ENCODE measurements at places on chromosomes 5 and 9. TPM values are rescaled to one million over a fixed set of nuclear protein-coding genes. Genes with fewer than 3 reads are reported as not detected.

Gene KCNV2
- total RNA-seq, result not detected

Gene AQP3
- total RNA-seq, result 91.9 TPM

Gene PRUNE2
- 0.20 TPM for total RNA-seq

Gene GAPT
- total RNA-seq, result 0.99 TPM

Gene HAVCR1
- total RNA-seq, result 3.3 TPM

Gene CDH9
- total RNA-seq, result not detected

Gene NUTM2F
- not detected for total RNA-seq

Gene BNIP1
- 9.4 TPM for total RNA-seq

Gene ITGA1
- 13.0 TPM for total RNA-seq

Gene ZCCHC7
- total RNA-seq, result 33.5 TPM

Gene ENHO
- total RNA-seq, result not detected

Gene ANKRD31
- 0.89 TPM for total RNA-seq

Gene TIGD6
- total RNA-seq, result 4.1 TPM

Gene STPG3
- total RNA-seq, result not detected

Gene SMIM32
- total RNA-seq, result not detected

Gene DRD1
- not detected for total RNA-seq

Gene ISL1
- total RNA-seq, result not detected

Gene CD180
- total RNA-seq, result 1.2 TPM

Gene CDX1
- total RNA-seq, result not detected

Gene SLIT3
- 0.13 TPM for total RNA-seq

Gene PCDHGA12
- 0.14 TPM for total RNA-seq

Gene PCDHGA5
- not detected for total RNA-seq

Gene NAIP
- 17.9 TPM for total RNA-seq

Gene NMUR2
- not detected for total RNA-seq

Gene SLC25A48
- not detected for total RNA-seq

Gene PCDHA9
- total RNA-seq, result not detected

Gene GABRP
- total RNA-seq, result not detected

Gene PCDHGA1
- total RNA-seq, result not detected

Gene MLANA
- total RNA-seq, result not detected

Gene TOR4A
- 4.9 TPM for total RNA-seq

Gene NR2F1-AS1
- total RNA-seq, result not detected

Gene PLAC8L1
- 1.4 TPM for total RNA-seq

Gene SLC6A3
- total RNA-seq, result not detected

Gene ACER2
- 4.1 TPM for total RNA-seq

Gene TMEM252
- not detected for total RNA-seq

Gene CCDC180
- 11.1 TPM for total RNA-seq

Gene FPGS
- 148 TPM for total RNA-seq

Gene OGN
- 0.25 TPM for total RNA-seq

Gene LCN9
- not detected for total RNA-seq

Gene TNFSF8
- total RNA-seq, result 44.6 TPM

Gene LECT2
- total RNA-seq, result not detected

Gene GHR
- not detected for total RNA-seq

Gene MARVELD2
- total RNA-seq, result 1.1 TPM

Measured in T-cell (primary cell).